ENCODE measurements at places on chromosomes 3 and 15.

DNA sequence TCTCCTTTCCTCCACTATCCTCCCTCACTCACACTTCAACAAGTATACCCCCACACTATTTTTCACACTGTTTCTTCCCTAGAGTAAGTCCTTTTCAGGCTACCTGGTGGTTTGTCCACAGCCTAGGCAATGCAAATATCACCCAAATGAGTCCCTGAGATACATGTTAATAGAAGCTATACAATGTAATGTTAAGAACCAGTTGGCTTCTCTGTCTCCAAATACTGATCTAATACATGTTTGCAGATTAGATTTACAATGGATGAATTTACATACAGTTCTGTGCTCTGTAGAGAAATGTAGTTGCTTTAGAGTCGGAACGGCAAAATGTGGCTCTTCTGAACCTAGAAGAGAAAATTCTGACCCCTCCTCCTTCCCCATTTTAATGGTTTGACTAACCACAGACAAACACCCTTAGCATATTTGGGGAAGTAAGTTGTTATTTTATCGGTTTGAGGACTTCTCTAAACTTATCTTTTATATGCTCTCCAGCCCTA is 63.6 kb upstream of the MBNL1 start:
- no peak for DNase-seq

DNA sequence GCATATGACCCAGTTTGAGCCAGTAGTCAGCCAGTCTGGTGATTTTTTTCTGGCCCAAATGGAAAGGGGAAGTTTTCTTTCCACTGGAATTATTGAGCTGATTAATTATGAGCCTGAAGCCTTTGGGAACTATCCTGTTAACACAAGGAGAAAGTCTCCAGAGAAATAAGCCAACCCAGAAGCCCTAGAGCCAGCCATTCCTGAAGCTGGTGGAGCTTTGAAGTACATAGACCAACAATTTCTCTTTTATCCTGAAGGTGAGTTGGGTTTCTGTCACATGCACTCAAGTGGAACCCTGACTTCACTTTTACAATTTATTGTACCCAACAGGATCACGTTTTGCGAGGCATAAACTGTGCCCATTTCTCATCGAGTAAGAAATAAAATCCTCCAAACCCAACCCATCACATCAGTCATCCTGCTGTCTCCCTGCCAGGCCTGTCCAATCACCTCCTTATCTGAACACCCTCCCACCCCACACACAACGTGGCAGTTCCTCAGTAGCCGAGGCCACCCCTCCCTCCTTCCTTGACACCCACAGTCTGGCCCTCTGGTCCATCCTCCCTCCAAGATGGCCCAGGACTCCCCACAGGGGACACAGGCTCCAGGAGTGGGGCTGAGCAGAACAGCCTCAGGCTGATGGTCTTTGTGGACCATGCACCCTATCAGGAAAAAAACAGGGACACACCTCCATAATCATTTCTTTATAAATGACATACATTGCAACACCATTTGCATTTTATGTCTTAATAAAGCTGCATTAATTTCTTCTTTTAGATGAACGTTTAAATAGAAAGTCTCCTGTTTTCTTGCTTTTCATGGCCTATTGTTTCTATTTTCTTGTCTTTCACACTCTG is 55.7 kb upstream of the GATA2 start:
- no peak for DNase-seq

DNA sequence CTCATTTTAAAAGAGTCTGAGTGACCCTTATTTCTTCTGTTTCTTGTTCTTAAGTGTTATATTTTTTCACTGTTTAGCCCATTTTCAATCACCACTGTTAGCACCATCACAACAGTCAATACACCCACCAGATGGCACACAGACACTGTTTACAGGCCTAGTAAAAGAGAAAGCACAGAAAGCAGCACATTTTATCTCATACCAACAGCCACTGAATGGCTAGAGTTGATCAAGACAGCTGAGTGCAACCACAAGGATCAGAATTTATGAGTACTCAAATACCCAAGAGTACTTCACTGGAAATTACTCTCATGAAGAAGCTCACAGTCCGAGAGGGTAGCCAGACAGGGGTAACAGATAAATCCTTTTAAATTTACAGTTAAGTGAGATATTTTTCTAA is 127.0 kb downstream of the TFDP2 start:
- DNase-seq: no peak

DNA sequence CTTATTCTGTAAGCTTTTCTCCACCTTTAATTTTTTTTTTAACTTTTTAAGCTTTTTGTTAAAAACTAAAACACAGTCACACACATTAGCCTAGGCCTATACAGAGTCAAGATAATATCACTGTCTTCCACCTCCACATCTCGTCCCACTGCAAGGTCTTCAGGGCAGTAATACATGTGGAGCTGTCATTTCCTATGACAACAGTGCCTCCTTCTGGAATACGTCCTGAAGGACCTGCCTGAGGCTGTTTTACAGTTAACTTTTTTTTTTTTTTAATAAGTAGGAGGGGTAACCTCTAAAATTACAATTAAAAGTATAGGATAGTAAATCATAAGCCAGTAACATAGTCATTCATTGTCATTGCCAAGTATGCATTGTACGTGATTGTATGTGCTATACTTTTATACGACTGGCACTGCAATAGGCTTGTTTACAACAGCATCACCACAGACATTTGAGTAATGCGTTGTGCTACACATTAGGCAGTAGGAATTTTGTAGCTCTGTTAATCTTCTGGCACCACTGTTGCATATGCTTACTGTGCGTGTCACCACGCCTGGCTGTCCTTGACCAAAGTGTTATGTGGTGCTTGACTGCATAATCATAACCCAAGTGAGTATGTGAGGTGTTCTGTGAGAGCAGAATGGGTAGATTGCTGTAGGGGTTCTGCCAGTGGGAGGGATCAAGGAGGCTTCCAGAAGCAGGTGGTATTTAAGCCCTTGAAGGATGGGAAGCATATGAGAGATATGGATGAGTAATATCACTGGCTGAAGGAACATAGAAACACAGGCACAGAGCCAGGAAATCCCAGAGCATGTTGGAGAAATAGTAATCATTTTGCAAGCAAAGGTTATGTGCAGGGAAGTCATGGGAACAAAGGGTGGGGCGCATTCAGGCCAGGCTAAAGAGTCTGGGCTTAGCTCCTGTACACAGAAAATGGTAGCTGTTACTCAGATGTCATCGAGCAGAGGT is 18.3 kb downstream of the FBXO22 start:
- no peak for DNase-seq

GRCh38 chr3:11001020-11001657 is 8.6 kb downstream of the SLC6A1 start:
- DNase-seq: no peak

DNA sequence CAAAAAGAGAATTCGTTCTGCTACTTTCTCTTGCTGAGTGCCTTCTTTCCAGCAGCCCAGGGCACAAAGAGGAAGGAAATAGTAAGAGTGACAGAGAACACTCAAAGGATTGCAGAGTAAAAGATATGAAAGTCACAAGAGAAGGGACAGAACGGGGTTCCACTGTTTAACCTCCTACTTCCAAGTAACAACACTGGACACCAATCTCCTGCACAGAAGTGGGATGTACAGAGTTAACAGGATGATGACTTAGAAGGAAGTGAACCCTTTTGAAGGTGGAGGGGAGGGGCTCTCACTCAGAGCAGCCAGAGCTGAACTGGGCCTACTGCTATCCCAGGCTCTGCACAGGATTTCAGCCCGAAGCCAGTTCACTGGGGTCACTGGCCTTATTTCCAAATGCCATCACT is 130.1 kb upstream of the PRICKLE2 start:
- no peak for DNase-seq

DNA sequence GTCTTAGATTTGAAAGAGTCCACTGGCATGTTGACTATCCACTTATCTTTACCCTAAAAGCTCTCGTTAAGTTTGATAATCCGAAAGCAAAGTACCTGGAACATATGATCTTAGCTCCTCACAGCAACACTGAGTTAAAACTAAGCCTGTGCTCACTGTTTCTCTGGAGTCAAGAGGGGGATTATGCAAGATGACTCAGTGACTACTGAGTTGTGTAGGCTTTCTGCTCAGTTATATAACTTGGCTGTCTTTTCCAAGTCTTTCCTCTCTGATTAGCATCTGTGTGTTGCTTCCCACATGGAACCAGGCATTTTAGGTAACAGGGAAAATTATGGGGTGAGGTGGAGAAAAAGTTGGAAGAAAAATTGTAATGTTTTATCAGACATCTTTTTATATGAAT is 31.2 kb upstream of the MYO5C start:
- DNase-seq: no peak

DNA sequence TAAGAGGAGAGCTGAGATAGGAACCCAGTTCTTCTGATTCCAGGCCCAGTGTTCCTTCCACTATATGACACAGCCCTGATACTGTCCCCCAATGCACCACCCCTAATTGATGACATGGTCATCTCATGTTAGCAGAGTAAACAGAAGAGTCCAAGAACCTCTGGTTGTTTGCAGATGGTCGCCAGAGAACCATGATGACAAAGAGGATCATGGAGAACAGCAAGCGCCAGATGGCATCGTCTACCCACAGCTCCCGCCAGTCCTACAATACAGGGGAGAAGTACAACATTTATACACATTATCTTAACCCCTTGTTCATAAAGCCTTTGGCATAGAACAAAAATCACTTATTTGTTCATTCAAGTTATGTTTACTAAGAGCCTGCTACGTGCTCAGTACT is 18.5 kb upstream of the VPS39 start:
- no peak for DNase-seq

DNA sequence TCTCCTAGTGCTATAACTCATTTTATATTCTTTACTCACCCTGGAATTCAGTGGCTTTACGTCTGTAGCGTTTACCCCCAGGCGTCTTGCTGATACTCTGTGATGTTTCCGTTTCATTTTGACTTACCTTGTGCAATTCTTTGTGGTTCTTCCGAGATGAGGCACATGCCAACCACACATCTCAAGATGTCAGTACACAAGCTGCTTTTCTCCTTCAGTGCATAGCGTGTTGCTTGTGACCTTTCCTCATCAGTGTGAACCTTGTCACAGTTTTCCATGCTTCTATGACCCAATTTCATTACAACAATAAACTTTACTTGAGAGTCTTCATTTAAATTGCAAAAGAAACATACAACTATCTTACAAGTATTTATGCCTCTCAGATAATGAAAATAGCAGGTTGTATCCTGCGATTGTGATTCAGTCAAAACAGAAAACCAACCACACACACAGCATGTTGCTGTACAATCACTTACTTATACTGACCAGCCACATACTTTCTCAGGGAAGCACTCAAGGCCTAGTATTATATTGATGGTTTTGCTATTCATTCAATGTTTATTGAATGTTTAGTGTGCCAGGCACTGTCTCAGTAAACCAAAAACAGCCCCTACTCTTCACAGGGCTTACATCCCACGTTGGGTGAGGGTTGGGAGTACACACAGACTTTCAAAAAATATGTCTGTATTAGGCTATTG is 4.6 kb upstream of the TBL1XR1 start:
- DNase-seq: no peak

DNA sequence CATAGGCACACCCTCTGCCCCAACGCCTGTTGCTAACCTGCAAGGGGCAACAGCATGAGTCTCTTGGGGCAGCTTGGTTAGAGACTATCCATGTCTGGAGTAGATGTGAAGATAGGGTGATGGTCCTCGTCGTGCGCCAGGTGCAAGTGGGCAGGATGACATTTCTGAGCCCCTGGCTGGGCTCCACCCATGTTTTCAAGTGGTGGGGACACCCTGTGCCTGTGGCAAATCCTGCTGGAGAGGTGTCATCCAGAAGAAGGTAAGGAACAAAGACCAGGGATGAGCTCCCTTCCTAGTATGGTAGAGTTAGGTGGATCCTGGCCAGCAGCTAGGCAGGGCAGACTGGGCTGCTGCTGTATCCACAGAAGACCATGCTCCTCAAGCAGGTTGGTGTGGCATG is 152.6 kb downstream of the ABHD5 start:
- no peak for DNase-seq

GRCh38 chr3:71247958-71248335 is 335.6 kb downstream of the FOXP1 start:
- DNase-seq: no peak

- DNase-seq: no peak
Measured at GRCh38 chr3:192919901-192920300, 2.2 kb upstream of the MB21D2 start.

GRCh38 chr15:43429687-43430086 is 58.8 kb downstream of the TUBGCP4 start:
- no peak for DNase-seq

GRCh38 chr3:8341821-8342247 is 159.8 kb upstream of the LMCD1 start:
- no peak for DNase-seq

DNA sequence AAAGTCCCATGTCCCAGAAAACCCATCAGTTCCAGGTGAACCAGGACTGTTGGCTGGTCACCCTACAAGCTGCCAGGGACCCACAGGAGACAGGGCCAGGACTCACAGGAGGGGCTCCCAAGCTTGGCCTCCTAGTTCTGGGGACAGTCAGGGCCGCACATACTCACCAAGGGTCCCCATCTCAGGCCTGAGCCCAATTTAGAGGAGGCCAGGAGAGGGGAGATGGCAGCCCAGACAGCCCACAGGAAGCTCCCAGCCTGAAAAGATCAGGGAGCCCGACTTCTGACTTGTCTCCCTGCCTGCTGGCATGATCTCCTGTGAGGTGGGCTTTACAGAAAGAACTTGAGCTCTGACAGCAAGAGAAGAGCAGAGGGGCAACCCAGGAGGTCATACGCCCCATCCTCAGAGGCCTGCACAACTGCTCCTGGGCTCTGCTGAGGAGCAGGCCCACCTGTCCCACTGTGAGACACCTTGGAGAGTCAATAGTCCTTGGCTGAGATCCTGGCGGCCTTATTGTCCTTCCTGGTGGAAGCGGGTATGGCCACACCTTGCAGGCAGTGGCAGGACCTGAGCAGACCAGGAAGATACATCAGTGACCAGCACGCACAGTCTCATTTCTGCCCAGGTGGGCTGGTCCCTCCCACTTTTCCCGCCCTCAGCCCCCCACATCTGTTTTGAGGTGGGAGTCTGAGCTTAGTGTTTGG is 2.5 kb upstream of the ISLR start:
- no peak for DNase-seq

DNA sequence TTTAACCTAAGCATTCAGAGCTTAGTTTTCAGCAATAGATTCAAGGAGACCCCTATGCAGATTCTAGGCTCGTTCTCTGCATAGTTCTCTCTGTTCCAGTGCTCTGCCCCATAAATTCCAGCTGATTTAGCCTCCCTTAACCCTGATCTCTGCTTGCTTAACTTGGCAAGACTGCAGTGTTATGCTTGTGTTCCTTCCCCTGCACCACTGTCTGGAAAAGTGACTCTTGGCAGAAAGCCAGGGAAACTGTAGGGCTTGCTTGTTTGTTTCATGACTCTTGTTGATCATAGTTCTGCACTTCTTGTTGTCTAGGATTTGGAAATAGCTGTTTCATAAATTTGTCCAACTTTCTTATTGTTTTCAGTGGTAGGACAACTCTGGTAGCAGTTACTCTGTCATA is 40.1 kb downstream of the ANAPC13 start:
- DNase-seq: no peak

DNA sequence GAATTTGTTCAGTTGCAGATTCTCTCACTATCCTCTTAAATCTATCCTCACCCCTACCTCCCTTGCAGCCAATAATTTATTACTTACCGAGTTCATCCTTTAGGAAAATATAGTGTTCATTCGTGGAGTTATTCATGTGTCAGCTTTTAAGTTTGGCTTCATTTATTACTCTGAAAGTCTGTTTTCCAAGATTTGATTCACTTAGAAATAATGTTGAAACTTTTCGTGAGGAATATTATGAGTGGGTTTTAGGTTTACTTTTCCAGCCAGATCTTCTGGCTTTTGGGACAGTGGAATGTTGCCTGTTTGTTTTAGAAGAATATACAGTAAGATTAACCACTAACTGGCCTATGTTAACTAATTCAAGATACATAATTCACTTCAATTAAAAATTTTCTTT is 161.0 kb upstream of the CGNL1 start:
- no peak for DNase-seq
